ENCODE measurements at places on chromosomes 7 and 10. TPM values are rescaled to one million over a fixed set of nuclear protein-coding genes. Genes with fewer than 3 reads are reported as not detected.
A peak's percentile ranks its signal among the peaks of the same experiment; 100 is the strongest.

- no peaks in the 10 kb centered on the region for H3K4me1 ChIP-seq
- no peak overlapping the region for H3K27ac ChIP-seq
- H3K36me3 ChIP-seq, result no peaks in the 10 kb centered on the region
Observed at GRCh38 chr7:103504505-103505135, 58.6 kb upstream of the SLC26A5 start.

DNA sequence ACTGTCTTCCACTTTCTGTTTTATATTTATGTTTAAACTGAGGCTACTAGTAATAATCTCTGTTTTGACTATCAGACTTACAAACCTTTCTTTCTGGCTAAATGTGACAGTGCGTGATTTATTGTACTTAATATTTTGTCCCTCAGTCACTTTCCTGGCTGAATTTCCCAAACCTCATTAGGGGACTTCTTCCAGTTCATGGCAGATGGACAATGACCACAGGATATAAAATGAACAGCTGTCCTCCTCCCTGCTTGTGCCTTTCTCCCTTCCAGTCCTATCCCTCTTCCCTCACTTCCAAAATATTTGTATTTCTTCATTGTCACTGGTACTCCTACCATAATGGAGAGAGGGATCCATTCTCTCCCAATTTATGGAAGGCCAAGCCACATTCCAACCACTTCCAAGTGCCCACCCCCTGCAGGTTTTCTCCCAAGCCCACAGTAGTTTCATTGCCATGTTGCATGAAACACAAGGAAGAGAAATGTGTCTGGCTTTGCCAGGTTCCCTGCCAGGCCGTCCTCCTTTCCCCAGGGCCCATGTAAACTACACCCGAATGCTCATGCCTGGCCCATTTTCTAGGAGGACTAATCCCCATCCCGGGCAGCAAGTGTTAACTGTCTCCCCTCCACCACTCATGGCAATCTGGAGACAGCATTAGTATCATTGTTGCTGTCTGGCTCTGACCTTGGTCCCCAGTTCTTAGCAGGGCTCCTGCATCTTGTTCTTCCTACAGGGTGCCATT, 269.5 kb upstream of the SLC26A5 start:
- no peaks in the 10 kb centered on the region for H3K36me3 ChIP-seq
- DNase-seq, result peak; percentile 5
- no peak overlapping the region for H3K27ac ChIP-seq
- H3K4me3 ChIP-seq, result no peak overlapping the region

GRCh38 chr10:132674311-132674710, 111.6 kb downstream of the NKX6-2 start:
- peaks cover 20% of the 10 kb centered on the region for H3K36me3 ChIP-seq
- no peak overlapping the region for H3K4me3 ChIP-seq
- peaks cover 21% of the 10 kb centered on the region for H3K4me1 ChIP-seq
- no peak for DNase-seq
- no peak overlapping the region for H3K27ac ChIP-seq

DNA sequence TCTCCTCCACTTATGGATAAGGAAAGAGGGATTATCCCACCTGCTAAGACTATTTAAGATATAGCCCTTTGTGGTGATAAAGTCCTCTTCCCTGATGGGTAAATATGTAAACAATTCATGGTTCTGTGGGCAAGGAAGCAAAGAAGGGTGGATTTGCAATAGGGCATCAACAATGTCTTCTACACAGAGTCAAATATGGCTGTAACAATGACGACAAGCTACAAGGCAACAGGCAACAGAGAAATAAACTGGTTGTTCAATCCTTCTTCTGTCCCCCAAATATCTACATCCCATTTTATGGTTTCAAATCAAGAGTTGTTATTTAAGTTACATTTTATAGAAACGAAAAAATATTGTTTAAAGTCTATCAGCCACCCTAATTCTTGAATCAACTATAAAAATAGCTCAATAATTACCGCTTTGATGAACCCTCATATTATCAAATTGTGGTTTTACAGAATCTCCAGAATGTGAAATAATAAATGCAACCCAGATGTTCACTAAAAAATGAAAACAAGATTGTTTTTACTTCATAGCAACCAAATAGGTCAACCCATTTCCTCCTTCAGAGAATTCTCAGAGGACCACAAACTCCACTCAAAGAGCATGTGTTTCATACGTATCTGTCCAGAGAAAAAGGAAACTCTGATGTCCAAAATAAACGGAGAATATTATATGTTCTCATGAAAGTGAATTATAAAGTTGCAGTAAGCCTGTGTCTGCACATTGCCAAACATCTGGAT, 13.8 kb downstream of the CYTH3 start:
- H3K4me3 ChIP-seq, result no peak overlapping the region
- H3K27ac ChIP-seq, result peak overlapping the region; percentile 71

GRCh38 chr10:70571636-70572439, 30.7 kb downstream of the PRF1 start:
- H3K36me3 ChIP-seq, result peaks cover 16% of the 10 kb centered on the region
- H3K27me3 ChIP-seq, result no peaks in the 10 kb centered on the region
- no peak overlapping the region for H3K4me3 ChIP-seq
- H3K27ac ChIP-seq, result no peak overlapping the region

TCAF2 gene
- 1.5 TPM for total RNA-seq

NXPH1 gene
- 60.7 TPM for total RNA-seq

Measured in spinal cord (tissue), 10 donors.